ENCODE measurements at places on chromosomes 12 and 14.

- DNase-seq = no peak
These were observed 18.2 kb upstream of the BCAT1 start for GRCh38 chr12:24966951-24967564.

DNA sequence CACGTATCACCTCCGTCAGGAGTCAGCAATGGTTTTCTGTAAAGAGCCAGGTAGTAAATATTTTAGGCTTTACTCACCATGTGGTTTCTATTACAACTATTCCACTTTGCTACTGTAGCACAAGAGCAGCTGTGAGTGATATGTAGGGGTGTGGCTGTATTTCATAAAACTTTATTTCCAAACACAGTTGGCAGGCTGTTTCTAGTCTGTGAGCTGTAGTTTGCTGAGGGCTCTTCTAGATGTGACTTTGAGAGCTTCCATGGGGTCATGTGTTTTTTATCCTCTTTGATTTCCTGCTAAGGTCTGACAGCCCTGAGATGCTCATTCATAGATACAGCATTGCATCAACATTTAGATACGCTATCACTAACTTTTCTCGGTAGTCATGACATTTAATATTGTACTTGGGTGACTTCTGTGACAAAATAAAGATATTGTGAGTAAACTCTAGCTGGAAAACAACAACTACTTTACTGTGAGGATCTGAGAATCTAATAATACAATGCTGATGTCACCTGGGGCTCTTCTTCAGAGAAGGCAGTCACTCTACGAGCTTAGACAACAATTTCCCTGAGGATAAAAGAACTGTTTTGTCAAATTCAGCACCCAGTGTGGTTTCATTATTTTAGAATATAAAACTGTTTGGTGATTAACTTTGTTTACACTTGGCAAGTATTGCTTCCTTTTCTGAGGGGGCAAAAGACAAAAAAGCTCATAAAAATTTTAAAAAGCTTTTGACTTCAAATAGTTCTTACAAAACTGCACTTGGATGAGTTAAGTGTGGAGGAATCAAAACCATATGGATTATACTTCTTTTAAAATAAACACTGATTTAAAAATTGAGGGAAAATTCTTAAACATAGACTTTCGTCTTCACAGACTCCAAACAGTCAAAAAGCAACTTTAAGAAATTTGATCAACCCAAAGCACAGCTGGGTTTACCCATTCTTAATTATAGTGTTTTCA lies 231.2 kb upstream of the DCN start:
- no peak for DNase-seq

- no peak for DNase-seq
These were observed 10.2 kb downstream of the BAG5 start for GRCh38 chr14:103552011-103552845.

DNA sequence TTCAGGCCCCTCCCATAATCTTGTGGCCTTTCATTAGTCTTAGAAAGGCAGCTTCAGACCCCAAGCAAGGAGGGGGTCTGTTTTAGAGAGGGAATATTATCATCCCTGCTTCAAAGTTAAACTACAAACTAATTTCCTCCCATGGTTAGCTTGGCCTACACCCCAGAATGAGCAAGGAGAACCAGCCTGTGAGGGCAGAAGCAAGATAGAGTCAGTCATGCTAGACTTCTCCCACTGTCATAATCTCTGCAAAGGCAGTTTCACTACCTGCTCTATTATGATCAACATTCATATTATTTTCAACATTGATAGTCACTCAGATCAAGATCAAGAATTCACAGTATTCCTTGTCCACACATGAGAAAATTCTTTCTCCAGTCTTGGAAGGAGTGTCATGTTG lies 105.1 kb downstream of the GXYLT1 start:
- no peak for DNase-seq

DNA sequence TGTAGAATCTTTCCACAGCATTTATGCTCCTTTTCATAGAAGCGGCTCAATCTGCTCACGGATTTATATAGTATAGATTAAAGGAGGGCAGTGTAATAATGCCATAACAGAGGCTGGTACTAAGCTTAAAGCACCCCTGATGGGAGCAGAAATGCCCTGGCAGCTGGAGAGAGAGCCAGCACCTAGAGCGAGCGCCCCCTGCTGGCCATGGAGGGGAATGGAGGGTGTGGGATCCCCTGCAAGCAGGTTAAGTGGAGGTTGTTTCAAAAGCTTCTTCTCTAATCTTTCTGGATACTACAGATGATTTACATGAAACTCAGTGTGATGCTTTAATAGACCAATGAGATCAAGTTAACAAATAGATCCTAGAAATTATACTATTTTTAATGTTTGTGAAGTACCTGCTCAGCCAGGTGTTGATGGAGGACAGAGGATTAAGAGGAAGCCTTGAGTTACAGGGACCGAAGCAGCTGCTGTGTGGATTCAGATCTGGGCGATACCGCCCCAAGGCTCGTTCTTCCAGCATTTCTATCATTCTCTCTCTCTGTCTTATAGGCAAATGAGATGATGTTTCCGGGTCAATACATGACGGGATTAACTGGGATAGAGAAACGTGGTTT lies 1519.3 kb upstream of the TMEM132C start:
- peak; percentile 34 for DNase-seq

- DNase-seq = no peak
These were observed 2.7 kb downstream of the CHD4 start for GRCh38 chr12:6604259-6605029.

DNA sequence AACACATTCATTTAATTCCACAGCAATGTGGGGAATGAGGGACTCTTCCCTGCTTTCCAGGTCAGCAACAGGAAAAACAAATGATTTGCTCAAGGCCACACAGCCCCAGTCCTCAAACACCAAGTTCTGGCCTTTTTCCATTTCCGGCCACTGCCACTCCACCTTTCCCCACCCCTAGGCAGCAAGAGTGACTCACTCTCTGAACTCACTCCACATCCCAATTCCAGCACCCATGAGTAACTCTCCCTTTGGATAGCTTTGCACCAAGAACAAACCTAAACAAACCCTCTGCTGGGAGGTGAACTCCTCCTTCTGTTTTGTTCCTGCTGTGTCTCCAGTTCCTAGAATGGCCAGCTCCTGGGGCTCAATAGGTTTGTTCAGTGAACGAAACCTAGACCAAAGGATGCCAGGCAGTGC lies 30.4 kb upstream of the PLEKHG6 start:
- DNase-seq = no peak

DNA sequence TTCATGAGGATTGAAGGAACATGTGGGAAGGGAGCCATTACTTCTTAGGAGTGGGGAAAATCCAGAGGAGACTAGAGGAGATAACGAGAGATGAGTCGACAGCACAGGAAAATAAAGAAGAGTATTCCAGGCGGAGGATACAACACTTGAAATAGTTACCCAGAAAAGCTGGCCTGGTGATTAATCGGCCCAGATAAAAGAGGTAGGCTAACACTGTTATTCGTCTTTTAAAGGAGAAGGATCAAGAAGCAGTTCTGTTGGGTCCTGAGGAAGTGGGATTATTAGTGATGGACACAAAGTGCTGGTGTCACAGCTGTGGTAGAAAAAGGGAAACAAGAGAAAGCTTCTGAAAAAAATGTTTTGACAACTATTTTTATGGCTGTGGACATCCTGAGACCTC lies 425.3 kb downstream of the ZFP36L1 start:
- no peak for DNase-seq

DNA sequence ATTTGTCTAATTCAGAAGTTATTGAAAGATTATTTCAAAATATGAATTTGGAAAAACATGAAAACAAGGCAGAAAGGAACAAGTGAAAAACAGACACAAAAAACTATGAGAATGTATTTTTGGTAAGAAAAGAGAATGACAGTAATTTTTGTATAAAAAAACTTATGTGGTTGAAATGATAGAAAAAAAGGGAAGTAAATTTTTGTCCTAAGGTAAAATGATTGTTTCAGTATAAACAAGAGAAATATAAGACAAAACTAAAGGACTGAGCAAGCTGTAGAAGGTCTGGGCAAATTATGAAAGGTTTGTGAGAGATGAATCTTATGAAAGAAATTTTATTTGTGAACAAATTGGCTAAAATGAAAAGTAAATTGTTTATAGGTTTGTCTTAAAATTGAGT lies 44.6 kb downstream of the CEP83 start:
- DNase-seq = no peak

GRCh38 chr12:122891661-122892525 lies 4.0 kb downstream of the VPS37B start:
- no peak for DNase-seq

- peak; percentile 29 for DNase-seq
These were observed 80.5 kb downstream of the TMEM260 start for GRCh38 chr14:56659964-56660551.

- no peak for DNase-seq
These were observed 149.8 kb upstream of the GZMB start for GRCh38 chr14:24783791-24784190.

DNA sequence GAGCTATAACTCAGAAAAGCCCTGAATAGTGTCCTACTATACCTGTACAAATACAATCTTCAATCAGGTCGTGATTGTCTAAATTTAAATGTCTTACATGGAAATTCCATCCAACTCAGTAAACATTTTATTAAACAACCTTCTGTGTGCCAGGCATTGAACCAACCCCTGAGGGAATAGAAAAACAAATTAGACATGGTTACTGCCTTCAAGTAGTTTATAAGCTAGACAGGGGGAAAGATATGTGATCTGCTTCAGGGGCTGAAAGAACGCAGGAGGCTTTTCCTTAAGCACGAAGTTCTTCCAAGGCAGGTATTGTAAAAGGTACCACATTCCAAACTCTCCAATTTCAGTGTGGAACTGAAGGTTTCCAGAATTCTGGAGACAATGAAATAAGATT lies 39.7 kb upstream of the STAB2 start:
- DNase-seq = no peak

GRCh38 chr14:44795725-44796124 lies 166.0 kb downstream of the KLHL28 start:
- DNase-seq = no peak

- DNase-seq = no peak
These were observed 37.3 kb downstream of the AKAP6 start for GRCh38 chr14:32366256-32366879.

DNA sequence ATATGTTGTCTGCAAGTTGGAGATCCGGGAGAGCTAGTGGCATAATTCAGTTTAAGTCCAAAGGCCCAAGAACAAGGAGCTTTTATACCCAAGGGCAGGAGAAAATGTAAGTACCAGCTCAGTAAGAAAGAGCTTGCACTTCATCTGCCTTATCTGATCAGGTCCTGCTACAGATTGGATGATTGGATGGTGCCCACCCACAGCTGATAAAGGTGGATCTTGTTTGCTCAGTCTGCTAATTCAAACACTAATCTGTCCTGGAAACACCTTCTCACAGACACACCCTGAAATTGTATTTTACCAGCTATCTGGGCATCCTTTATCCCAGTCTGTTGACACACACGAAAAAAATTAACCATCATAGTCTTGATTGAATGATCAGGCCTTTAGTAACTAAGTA lies 230.7 kb upstream of the SLC16A7 start:
- no peak for DNase-seq

DNA sequence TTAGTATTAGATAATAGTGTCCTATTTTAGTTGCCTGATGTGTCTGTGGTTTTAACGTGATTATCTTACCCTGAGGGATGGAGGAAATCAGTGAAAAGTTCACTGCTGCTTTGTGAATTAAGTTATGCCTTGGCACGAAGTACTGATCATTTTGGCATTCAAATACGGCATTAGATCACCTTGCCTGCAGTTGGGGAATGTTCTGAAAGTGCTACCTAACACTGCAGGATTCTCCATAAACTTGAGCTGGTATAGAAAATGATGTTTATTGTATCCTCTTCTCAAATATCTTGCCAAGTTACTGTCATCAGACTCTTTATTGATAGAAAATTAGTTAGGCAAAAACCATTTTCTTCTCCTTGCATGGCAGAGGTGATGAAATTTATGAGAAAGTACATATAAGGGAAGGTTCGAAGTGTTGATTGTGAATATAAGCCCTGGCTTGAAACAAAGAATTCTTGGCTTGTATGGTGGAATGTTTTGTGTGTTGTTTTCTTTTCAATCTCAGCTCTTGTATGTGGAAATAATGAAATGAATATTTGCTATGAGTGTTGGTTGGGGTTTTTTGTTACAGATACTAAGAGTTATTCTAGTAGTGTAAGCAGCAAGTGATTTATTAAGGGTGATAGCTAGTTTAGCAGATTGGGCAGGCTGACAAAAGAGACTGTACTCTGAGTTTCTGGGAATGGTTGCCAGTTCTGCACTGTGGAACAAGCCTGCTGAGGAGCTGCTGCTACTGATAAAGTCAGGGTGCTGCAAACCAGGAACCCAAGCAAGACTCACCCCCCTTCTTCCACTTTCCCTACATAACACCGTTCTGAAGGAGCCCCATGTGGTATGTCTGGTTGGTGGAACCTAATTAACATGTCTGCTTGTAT lies 448.3 kb downstream of the PCNX1 start:
- DNase-seq = peak; percentile 77

- DNase-seq = no peak
These were observed 59.8 kb upstream of the MDM1 start for GRCh38 chr12:68391937-68392336.

GRCh38 chr14:103126873-103127304 lies 3.6 kb downstream of the TNFAIP2 start:
- DNase-seq = no peak

- DNase-seq = no peak
These were observed 31.9 kb upstream of the TC2N start for GRCh38 chr14:91899213-91899612.

DNA sequence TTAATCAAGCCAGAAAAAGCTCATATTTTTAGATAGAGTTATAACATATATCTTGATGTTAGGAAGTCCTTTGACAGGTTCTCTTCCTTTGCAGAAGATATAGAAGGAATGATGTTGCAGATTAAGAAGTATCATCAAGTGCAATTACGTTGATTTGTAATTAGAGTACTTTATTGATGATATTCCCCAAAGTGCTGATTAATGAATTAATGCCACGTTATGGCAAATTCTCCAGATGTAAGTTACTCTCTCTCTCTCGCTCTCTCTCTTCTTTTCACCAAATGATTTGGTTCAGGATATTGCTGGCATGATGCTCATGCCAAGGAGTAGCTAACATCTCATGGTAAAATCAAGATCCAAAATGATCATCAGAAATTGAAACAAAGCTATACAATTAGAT lies 18.1 kb upstream of the CAND1 start:
- DNase-seq = no peak

GRCh38 chr14:101820283-101820798 lies 58.8 kb downstream of the PPP2R5C start:
- no peak for DNase-seq

GRCh38 chr12:57724003-57724935 lies 14.3 kb downstream of the AGAP2 start:
- DNase-seq = no peak

DNA sequence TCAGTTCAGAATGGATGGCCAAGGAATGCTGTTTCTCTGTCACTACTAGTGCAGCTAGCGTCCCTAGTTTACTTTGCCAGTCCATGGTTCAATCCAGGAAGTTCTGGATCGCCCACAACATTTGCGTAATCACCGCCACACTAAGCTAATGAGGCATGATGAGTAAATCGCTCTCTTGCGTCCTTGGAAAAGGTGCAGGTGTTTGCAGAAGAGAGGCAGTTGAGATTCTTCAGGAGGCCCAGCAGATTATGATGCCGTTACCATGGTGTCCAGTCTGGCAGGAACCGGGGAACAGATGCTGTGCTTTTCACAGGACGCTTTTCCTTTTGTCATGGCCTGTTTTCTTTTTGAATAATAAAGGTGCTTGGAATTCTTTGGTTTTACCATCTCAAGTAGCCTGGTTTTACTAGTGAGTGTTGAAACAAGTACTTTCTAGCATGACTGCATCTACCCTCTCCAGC lies 9.0 kb downstream of the TPH2 start:
- no peak for DNase-seq
